ENCODE measurements at places on chromosomes 12 and 14.

DNA sequence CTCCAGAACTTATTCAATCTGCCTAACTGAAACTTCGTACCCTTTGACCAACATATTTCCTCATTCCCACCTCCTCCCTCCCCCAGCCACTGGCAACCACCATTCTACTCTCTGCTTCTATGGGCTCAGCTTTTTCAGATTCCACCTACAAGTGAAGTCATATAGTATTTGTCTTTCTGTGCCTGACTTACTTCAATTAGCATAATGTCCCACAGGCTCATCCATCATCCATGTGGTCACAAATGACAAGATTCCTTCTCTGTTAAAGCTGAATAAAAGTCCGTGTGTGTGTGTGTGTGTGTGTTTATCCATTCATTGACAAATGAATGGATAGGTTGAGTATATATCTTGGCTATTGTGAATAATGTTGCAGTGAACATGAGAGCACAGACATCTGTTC lies 1.3 kb upstream of the C14orf39 start:
- no peak for DNase-seq

GRCh38 chr14:77032491-77032843 lies 4.0 kb upstream of the IRF2BPL start:
- DNase-seq, result no peak

- DNase-seq, result no peak
Observed at GRCh38 chr12:116528498-116528897, 30.7 kb upstream of the MAP1LC3B2 start.

GRCh38 chr12:120230326-120230973 lies 29.5 kb upstream of the RPLP0 start:
- no peak for DNase-seq

GRCh38 chr12:17928708-17929366 lies 161.2 kb downstream of the RERGL start:
- no peak for DNase-seq

GRCh38 chr12:105721891-105722290 lies 391.4 kb downstream of the C12orf75 start:
- no peak for DNase-seq

GRCh38 chr14:69625299-69626131 lies 14.1 kb downstream of the SUSD6 start:
- peak; percentile 87 for DNase-seq

DNA sequence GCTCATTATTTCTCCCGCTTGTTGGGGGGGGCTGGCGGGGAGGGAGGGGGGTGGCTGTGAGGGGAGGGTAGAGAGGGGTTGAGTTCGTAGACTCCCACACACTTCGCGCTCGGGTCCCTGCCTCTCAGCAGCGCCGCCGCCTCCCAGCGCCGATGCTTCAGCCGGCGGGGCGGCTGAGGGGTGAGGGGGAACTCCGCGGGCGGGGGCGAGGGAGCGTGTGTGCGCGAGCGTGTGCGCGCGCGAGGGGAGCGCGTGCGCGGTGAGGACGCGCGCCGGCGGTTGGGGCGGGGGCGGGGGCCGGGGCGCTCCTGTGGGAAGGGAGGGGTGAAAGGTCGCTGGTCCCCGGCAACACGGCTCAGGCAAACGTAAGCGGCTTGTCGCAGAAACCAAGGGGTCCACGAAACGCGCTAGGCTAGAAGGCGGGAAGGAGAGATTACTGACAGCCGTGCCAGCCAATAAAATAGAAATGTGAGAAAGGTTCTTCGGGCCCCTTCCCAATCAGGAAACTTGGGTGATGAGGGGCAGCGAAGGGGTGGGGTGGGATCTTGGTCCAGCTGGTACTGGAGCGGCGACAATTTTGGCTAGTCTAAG lies 343 bp upstream of the NOVA1 start:
- peak; percentile 4 for DNase-seq

- no peak for DNase-seq
Observed at GRCh38 chr12:57515934-57516541, 4.3 kb downstream of the DDIT3 start.

DNA sequence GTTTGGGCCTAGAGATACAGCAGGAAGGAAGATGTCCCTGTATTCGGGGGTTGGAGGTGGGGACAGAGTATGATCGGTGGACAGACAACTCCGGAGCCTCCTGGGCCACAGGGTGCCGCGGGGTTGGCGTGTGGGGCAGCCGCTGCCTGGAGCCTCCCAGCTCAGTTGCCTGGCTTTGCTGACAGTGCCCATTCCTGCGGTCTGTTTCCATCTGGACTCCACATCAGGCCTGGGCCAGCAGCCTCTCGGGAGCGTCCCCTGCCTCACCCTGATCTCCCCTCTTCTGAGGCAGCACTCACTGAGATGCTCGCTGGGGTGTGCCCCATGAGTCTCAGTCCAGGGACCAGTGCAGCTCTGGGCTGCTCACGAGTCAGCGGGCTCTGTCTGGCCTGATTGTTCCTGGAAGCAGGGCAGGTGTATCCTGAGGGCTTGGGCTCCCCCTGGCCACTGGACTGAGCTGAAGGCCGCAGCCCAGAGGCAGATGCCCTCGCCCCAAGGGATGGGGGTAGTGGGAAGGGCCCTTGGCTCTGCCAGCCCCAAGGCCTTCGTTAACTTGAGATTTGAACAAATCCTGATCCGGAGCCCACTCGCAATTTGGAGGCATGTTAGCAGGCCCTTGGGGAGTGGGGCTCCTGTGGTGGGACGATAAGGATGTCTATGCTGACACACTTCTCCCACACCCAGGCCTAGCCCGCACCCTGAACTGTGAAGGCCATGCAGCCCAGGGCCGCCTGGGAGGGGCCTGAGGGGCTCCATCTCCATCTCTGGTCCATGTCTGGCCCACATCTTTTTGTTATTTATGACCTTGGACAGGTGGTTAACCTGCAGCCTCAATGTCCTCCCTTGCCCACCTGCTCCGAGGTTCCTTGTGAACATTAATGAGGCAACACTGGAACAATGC lies 7.5 kb downstream of the HIP1R start:
- no peak for DNase-seq

- DNase-seq, result no peak
Observed at GRCh38 chr12:15270591-15270990, 49.4 kb upstream of the RERG start.

DNA sequence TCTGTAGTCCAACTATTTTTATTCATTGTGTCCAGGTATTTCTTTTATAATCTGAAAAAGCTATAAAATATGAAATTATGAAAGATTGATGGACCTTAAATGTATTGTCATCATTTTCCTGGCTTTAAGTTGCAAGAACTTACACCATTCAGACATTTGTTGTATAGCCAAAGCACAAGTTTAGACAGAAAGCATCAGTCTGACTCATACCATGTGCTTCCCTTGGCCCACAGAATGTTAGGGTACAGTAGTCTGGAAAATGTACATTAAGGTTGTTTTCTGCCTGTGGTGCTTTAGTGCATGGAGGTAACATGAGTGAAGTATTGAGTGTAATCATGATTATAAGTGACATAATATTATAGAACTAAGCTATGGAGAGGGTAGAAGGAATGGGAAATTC lies 1002.5 kb downstream of the BCL11B start:
- no peak for DNase-seq

DNA sequence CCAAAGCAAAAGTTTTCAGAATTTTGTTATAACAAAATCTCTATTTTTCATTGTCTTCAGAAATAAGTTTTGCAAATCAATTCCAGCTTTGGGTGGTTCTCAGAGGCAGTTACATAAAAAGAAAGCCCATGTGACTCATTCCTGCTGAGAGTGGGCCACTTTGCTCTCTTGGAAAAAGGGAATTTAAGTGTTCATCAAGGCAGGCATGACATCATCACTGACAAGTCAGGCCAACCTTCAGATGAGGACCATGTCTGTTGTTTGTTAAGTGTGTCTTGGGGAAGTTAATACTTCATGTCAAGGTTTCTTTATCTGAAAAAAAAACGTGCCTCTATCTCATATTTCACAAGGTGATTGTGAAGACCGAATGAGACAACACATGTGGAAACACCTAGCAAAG lies 519.8 kb upstream of the TMPO start:
- no peak for DNase-seq

DNA sequence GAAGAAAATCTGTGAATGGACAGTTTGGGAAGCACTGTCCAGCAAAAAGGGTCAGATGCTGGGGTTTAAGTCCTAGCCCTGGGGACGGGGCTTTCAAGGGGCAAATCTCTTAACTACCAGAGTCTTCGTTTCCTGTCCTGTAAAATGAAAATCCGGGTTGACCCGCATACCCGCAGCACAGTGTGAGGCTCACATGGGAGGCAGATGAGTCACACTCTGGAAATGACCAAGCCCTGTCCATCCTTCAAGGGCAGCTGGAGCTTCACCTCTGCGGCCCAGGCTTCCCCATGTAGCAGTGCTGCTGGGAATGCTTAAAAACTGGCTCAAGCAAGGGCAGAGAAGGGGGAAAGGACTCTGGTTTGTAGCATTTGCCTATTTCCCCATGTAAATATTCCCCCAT lies 19.0 kb downstream of the FAM181A start:
- no peak for DNase-seq

GRCh38 chr12:117158911-117159553 lies 31.2 kb downstream of the FBXO21 start:
- no peak for DNase-seq

GRCh38 chr12:51424662-51425539 lies at the start of gene SLC4A8:
Gene SLC4A8, plus strand, starts transcription at chr12:51424831. Its CDS starts 157 bp downstream, at chr12:51424988.
- peak; percentile 83 for DNase-seq

DNA sequence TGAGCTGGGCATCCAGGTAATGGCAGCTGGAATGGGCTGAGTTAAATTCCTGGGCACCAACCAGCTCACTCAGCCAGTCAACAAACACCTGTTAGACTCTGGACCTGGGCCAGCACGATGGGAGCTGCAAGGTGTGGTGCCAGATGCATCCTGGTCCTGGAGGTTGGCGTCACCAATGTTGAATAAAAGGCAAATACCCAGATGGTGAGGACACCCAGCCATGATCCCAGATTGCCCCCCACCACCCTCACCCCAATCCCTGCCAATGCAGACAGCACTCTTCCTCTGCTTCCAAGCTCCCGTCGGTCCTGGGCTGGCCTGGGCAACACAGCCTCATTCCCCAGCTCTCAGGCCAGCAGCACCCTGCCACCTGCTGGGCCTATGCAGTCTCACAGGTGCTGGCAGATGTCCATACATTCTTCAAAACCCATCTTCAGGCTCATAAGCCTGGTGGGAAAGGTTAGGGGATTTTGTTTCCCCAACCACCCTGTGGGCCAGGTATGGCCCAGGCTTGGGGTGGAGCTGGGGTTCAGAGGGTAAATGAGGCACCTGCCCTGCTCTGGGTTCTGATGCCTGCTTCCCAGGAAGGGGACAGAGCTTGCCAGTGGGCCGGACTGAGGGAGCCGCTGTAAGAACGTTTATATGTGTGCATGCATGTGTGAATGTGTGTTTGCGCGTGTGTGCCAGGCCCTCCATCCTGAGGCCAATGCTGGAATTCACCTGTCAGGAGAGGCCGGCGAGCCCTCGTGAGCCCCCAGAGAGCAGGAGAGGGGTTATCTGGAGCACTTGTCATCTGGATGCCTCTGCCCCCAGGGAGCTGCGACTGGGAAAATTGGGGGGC lies 58.0 kb downstream of the LGMN start:
- DNase-seq, result no peak

GRCh38 chr14:94119071-94119470 lies 8.5 kb downstream of the IFI27 start:
- DNase-seq, result no peak

DNA sequence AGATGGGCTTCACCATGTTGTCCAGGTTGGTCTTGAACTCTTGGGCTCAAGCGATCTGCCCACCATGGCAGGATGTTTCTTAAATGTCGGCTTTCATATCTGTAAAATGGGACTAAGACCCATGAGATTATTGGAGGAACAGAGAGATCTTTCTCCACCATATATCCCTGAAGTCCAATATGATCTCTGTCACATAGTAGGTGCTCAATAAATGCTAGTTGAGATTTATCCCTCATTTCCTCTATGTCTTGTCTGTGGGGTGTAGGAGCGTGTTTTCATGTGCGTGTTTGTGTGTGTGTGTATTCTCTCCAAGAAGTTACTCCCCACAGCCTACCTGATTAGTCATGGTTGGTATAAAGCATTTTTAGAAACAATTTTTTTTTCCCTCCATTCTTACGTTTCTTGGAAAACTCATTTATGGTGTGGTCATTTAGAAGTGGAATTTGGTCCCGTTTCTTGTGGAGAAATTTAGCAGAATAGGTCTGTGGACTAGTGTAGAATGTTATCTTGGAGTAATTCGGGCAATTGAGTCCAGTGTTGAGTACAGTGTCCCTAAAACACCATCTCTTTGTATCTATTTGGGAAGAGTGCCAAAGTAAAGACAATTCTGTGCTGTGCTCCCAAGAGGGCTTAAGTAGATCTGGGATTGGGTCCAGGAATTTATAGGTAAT lies 4.3 kb downstream of the STRAP start:
- DNase-seq, result no peak

DNA sequence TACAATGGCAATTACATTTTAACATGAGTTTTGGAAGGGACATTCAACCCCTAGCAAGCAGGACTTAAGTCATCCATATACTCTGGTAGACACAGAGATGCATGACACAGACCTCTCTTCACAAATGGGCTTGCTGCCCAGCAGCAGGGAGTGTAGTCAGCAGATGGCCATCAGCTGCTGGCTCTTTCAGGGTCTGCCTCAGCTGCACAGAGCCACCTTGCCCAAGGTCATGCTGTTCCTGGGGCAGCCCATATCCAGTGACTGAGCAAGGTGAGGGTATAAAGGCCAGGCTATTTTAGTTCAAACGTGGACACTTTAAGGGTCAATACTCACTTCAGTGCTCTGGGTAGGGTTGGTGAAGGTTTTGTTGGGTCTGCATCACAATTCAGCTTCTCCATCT lies 58.3 kb upstream of the JDP2 start:
- DNase-seq, result no peak

DNA sequence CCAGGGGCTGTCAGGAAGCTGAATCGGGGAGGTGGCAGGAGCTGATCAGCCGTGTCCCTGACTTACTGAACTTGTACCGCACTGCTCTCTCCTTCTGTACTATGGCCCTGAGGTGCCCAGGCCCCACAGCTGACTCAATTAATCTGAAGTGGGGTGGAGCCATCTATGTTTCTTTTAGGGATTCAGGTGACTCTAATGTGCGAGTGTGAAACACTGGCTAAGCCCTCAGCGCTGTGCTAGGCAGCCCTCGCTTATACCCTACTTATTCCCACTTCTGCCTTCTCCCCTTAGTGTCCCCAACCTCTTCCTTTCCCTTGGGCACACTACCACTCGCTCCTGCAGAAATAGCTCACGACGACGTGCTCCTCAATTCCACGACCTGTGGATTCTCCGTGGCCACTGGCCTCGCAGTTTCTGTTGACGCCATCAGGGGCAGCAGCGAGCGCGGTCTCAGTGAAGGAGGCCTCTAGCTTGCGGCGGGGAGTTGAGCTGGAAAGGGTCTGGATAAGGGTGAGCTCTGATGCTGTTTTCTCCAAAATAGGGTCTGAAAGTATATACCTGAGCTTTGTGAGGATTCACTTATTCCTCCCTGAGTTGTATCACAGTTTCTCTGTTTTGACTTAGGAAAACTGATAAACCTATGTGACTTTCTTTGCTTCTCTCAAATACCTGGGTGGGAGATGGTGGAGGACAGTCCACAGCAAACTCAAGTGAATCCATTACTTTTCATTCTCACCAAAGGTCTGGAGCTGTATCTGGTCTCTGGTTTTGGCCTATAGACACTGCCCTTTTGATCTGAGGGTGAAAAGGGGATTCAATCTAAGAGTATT lies 167.6 kb downstream of the SLC41A2 start:
- peak; percentile 20 for DNase-seq

- peak; percentile 21 for DNase-seq
Observed at GRCh38 chr14:45156067-45156466, 20.3 kb downstream of the FANCM start.

Data from T-helper 2 cell treated with Interferon-gamma antibody and Interleukin-4, amounts not matched to agents 5 μg/mL and 100 μg/mL, for 36 hours (primary cell).